Adipocyte (in vitro differentiated cells): ENCODE measurements at places on chromosomes 13 and 19.
A peak's percentile ranks its signal among the peaks of the same experiment; 100 is the strongest.

DNA sequence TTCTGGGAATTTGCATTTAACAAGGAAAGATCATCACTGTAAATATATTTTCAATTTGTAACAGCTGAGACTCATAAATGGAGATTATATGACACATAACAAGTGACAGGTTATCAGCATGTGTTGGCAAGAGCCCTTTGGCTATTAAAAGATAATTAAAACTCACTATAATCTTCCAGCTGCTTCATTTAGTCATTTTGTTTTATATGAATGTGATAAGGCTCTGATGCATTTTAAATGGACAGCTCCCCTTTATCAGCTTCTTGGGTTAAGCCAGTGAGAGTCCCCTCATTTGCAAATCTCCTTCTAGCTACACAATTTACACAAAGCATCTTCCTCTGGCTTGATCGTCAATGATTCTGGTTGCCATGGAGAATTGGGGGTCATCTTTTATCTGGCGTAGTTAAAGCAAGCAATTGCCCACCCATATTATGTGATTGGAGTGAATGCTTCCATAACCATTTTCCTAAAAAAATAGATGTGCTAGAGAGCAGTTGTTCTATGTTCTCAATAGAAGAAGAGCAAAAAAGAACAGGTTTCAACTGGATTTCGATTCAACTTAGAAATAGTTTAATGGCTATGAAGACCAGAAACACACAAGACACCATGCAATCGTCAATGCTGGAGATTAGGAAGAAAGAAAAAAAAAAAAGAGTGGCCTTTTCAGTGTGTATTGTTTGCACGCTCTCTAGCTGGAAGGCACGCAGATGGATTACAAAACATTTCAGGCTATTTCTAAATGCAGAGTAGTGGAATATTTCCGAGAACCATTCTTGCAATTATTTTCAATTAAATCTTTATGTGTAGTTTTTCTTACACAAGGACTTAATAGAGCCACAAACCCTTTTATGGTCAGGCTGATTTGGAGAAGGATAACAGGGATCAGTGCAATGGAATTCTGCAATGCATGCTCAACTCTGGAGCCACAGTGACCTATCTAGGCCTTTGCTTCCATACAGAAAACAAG, 27.4 kb downstream of the STARD13 start:
- DNase-seq, result peak; percentile 89

DNA sequence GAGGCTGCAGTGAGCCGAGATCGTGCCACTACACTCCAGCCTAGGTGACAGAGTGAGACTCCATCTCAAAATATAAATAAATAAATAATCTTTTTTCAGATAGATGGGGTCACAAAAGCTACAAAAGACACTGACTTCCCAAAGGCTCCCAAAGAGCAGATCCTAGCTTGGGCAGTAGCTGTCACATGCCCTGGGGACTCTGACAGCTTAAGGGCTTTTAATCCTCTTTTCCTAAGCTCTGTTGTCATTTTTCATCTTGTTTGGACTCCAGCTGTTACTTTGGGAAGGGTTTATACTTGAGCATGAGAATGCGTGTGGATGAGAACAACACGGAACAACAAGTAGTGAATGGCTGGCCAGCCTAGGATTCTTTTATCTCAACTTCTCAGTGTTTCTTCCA, 231.7 kb downstream of the MZT1 start:
- DNase-seq, result no peak

DNA sequence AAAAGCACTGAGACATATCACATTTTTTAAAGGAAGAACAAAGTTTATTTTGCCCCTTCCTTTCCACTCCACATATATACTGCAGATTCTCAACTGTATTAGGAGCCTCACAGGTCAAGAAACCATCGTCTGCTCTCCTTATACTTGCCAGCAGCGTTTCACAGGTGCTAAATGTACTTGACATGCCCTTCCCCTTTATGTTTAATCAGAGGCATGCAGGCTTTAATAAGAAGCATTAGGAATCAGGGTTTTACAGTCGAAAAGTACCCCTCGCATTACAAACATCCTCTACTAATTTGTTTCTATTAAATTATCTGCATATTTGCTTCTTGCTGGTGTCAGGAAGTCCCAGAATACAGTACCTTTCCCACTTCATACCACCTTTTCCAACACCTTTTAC, 3.7 kb upstream of the RAP2A start:
- DNase-seq, result no peak

- DNase-seq, result peak; percentile 35
Observed at GRCh38 chr19:18915639-18916038, 3.5 kb downstream of the COPE start.

DNA sequence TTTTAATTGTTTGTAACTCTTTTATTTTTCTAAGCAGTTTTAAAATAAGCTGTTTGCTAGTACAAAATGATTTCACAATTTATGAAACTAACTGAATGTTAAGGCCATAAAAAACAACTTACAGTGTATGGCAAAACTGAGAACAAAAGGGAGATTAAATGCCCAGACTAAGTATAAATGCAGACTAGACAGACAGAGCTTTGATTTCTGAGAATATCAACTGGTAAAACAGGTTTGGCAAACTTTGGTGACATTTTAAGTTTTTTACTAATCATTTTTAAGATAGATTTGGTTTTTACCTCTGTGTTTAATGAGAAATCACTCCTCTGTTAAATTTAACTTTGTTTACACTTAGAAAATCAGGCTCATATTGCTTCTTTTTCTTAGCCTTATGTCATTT, 127.5 kb upstream of the KLF5 start:
- peak; percentile 39 for DNase-seq

DNA sequence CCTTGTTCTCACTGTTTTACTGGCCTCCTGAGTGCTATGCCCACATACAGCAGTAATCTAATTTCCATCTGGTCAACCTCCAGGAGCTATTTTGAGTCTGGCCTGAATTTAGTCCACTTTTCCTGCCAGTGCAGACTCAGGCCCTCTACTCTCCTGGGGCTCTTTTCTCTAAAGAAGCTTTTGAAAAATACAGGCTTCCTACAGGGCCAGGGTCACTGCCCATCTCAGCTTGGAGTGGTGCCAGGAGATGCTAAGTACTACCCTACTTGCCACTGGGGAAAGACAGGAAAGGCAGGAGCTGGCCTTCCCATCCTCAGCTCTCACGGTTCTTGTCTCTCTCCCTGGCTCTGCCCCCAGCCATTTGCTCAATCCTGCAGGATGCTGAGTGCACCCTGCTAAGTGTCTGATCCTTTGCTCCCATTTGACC, 101.7 kb upstream of the SERP2 start:
- peak; percentile 46 for DNase-seq

GRCh38 chr13:92649140-92649813, 577.3 kb upstream of the GPC6 start:
- no peak for DNase-seq

- DNase-seq, result peak; percentile 97
Observed at GRCh38 chr13:94549232-94550061, 46.5 kb downstream of the TGDS start.

GRCh38 chr19:55474269-55475265, 1.9 kb upstream of the ZNF628 start:
- no peak for DNase-seq

DNA sequence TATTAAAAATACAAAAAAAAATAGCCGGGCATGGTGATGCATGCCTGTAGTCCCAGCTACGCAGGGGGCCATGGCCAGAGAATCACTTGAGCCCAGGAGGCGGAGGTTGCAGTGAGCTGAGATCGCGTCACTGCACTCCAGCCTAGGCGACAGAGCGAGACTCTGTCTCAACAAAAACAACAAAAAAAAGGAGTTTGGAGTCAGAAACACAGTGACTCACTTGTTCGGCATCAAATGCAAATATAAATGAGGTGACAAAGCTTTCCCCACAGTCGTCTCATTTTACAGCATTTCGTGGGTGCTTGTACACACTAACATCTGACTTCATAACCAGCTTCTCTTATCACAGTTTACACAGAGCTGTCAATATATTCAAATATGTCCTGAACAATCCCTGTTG, 11.0 kb downstream of the ZNF665 start:
- DNase-seq, result peak; percentile 22

- no peak for DNase-seq
Observed at GRCh38 chr19:14407605-14408484, 11.3 kb downstream of the DDX39A start.

DNA sequence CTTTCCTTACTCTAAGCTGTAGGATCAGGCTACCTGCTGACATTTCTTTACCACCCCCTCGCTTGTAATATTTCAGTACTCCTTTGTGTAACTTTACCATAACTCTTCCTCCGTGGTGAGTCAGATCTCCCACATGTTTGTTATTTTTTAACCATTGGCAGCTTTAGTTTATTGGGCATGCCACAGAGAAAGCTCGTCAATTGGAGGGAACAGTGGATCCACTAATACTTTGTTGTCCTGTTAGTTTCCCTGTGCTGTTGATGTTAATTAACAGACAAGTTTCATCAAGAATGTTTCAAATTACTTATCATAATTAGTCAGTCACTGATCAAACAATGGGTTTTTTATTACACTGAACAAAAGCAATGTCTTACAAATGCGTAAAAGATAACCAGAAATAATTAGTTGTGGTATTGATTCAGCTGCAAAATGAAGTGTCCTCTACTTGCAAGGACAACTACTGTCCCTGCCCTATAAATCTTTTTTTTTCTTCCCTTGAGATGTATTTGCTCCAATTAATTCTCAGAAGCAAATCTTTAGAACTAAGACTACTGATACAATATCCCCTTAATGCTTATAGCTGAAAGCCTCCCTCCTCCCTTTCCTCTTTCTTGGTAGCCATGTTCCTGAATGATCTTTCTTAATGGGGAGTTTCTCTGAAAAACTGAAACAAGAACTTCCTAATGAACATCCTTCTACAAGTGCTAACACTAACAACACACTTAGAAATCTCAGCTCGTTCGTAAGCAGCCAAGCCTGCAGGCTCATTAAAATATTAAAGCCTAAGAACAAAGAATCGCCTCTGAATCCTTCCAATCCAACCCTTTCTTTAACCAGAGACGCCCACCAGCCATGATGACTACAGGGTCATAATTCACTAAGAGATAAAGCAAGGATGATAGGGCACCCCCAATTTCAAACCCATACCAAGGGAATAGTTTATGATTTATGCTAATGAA, 22.2 kb downstream of the EFNB2 start:
- no peak for DNase-seq

GRCh38 chr13:41909506-41909905, 51.4 kb downstream of the VWA8 start:
- DNase-seq, result no peak

DNA sequence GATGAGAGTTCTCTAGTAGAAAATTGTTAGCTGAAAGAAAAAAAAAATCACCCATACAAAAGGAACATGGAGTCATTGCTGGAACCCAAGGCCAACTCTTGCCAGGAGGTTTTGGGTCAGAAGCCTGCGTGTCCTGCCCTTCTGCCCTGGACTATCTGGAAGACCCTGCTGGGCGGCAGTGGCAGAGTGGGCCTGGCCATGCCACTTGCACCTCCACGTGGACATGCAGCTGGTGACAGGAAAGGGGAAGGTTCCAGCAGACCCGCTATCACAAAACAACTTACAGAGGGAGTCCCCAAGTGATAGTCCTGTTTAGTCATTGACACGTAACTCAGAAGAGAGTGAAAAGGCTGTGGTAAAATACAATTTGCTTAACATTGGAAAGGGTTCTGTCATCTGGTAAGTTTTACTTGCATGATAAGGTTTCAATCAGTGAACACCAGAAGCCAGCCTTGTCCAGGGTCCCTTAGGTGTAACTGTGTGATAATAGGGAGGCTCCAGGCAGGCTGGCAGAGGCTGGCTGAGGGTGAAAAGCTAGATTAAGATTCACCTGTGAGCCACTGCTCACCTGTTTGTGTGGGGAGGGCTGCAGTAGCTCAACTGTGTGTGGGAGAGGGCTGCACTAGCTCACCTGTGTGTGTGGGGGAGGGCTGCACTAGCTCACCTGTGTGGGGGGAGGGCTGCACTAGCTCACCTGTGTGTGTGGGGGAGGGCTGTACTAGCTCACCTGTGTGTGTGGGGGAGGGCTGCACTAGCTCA, 47.8 kb downstream of the COL4A2 start:
- DNase-seq, result no peak

DNA sequence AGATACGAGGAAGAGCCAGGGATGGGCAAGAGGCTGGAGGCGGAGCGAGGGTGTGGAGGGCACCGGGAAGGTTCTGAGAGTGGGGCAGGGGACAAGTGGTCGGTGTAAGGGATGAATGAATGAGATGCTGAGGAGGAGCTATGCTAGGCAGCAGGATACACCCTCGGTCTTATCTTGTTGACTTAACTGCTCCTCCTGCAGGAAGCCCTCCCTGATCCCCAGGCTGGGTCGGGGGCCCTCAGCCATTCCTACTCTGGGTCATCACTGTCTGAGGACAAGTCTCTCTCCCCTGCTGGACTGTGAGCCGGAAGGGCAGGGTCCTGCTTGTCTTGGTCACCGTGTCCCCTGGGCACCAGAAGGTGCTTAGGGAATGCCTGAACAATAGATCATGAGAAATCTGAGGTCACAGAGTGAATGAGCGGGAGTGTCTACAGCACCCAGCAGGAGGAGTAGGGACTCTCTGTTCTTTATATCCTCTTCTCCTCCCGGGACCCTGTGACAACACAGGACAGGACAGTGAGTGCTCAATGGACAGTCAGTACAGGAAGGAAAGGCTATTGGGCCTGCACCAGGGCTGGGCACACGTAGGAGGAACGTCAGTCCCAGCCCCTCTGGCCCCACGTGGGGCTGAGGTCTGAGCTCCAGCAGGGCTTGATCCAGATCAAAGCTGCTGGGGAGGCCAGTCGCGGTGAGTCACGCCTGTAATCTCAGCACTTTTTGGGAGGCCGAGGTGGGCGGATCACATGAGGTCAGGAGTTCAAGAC, 6.5 kb downstream of the NKPD1 start:
- no peak for DNase-seq

DNA sequence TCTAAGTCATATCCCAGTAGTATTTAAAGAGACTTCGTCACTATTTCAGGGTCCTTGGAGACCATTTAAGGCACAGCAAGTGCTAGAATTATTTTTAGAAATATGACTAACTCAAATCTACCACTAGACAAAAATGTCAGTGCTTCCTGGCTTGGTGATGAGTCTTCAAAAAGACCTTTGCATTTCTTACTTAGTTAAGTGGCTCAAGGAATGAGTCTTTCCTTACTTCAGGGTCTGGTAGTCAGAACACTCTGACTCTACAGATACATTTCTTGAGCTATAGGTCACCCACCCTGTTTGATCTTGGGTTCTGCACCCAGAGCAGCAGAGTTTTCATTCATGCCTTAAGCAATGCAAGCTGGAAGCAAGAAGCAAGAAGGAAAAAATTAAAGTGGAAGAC, 191.0 kb upstream of the HTR2A start:
- peak; percentile 39 for DNase-seq

- no peak for DNase-seq
Observed at GRCh38 chr19:54458648-54459281, 4.8 kb downstream of the LENG9 start.

GRCh38 chr19:13880059-13881043, 3.4 kb downstream of the NANOS3 start:
- DNase-seq, result peak; percentile 99

GRCh38 chr19:52638601-52639000, 446 bp upstream of the ZNF83 start:
- peak; percentile 51 for DNase-seq
